ENCODE measurements at places on chromosomes 13 and 19. TPM values are rescaled to one million over a fixed set of nuclear protein-coding genes. Genes with fewer than 3 reads are reported as not detected.

DNA sequence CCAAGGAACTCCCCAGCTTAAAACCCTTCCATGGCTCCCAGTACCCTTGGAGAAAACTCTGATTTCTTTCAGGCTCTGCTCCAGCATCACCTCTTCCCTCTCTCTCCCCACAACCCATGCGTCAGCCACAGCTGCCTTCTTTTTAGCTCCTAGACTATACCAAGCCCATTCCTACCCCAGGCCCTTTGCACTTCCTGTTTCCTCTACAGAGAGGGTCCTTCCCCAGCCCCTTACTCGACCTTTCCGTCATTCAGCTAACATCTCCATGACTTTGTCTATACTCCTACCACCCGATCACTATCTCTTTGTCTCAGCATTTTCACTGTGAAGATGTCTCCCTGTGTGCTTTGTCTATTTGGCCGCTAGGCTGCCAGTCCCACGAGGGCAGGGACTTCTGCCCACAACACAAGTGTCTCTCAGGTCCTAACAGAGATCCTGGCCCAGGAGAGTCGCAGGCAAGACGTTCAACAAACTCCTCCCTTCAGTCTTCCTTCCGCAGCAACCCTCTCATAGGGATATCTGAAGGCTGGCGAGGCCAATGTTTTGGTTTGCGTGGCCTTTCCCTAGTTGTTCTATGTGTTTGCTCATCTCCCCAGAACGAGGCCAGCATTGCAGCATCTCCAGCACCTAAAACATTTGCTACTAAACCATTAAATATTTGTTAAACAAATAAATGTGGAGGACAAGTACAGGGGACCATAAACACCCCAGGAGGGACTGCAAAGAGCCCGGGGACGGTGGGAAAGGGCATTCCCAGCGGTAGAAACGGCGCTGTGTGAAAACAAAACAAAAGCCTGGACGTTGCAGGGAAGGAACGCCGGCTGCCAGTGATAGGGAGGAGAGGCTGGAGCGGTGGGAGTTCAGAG, 816 bp downstream of the CCNP start:
- no peaks in the 10 kb centered on the region for H3K36me3 ChIP-seq
- no peak for DNase-seq
- peaks cover 66% of the 10 kb centered on the region for H3K27me3 ChIP-seq
- H3K4me3 ChIP-seq = no peak overlapping the region
- H3K27ac ChIP-seq = no peak overlapping the region

The ZNF530 gene
- total RNA-seq = 10.5 TPM

GRCh38 chr19:5342573-5343201, 2.1 kb upstream of the PTPRS start:
- no peak overlapping the region for H3K4me3 ChIP-seq
- H3K4me1 ChIP-seq = peaks cover 8% of the 10 kb centered on the region
- no peak for DNase-seq

The DCLK1 gene
- 6.4 TPM for total RNA-seq

The IFNL1 gene
- total RNA-seq = not detected

- no peaks in the 10 kb centered on the region for H3K27me3 ChIP-seq
- no peak for DNase-seq
- H3K4me1 ChIP-seq = no peaks in the 10 kb centered on the region
- no peaks in the 10 kb centered on the region for H3K36me3 ChIP-seq
- no peak overlapping the region for H3K27ac ChIP-seq
These were observed 2.3 kb upstream of the FCAR start for GRCh38 chr19:54871696-54872095.

GRCh38 chr19:40601134-40601974, at the start of gene LTBP4:
Gene LTBP4, plus strand, starts transcription at chr19:40601369. Its CDS starts 19 bp downstream, at chr19:40601388.
- H3K4me1 ChIP-seq = peaks cover 51% of the 10 kb centered on the region
- H3K36me3 ChIP-seq = no peaks in the 10 kb centered on the region
- H3K27me3 ChIP-seq = peaks cover 83% of the 10 kb centered on the region
- H3K4me3 ChIP-seq = peak within 1 kb of the TSS; percentile 51
- peak; percentile 72 for DNase-seq

- H3K36me3 ChIP-seq = no peaks in the 10 kb centered on the region
- no peaks in the 10 kb centered on the region for H3K27me3 ChIP-seq
- H3K27ac ChIP-seq = no peak overlapping the region
These were observed 2.6 kb downstream of the RNASEH2B start for GRCh38 chr13:50911937-50912795.

DNA sequence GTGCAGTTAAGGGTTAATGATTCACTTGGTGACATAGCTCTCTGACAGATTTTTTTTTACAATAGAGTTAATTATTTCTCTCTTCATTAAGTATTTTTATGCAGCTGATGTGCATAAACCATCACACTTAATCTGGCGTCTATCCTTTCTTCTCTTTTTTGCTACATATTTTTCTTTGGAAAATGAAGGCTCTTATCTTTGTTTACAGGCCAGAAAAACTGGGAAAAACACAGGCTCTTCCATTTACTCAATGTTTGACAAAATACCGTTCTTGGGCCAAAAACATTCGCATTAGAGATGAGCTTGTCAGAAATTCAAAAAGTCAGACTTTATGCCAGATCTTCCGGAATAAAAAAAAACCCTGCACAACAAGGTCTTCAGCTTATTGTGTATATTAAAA, 12.0 kb downstream of the ZNF253 start:
- H3K27me3 ChIP-seq = no peaks in the 10 kb centered on the region
- H3K36me3 ChIP-seq = peaks cover 87% of the 10 kb centered on the region
- no peak overlapping the region for H3K27ac ChIP-seq

GRCh38 chr19:41192574-41193429, at the start of gene CYP2S1:
Gene CYP2S1, plus strand, starts transcription at chr19:41193219. Its CDS starts 46 bp downstream, at chr19:41193265.
- no peak within 1 kb of the TSS for H3K27ac ChIP-seq
- peaks cover 12% of the 10 kb centered on the region for H3K4me1 ChIP-seq
- DNase-seq = peak; percentile 89
- H3K27me3 ChIP-seq = no peaks in the 10 kb centered on the region
- H3K36me3 ChIP-seq = no peaks in the 10 kb centered on the region

GRCh38 chr19:33797802-33798671, 1.4 kb downstream of the KCTD15 start:
- H3K36me3 ChIP-seq = no peaks in the 10 kb centered on the region
- no peaks in the 10 kb centered on the region for H3K27me3 ChIP-seq
- peak overlapping the region; percentile 68 for H3K27ac ChIP-seq
- peaks cover 20% of the 10 kb centered on the region for H3K4me1 ChIP-seq

GRCh38 chr13:114200399-114200911, 21.4 kb downstream of the CFAP97D2 start:
- H3K27ac ChIP-seq = no peak overlapping the region
- no peaks in the 10 kb centered on the region for H3K27me3 ChIP-seq
- no peak overlapping the region for H3K4me3 ChIP-seq
- H3K4me1 ChIP-seq = peaks cover 10% of the 10 kb centered on the region
- DNase-seq = no peak

- H3K4me1 ChIP-seq = no peaks in the 10 kb centered on the region
- H3K4me3 ChIP-seq = no peak overlapping the region
- no peak for DNase-seq
- H3K27me3 ChIP-seq = no peaks in the 10 kb centered on the region
- H3K36me3 ChIP-seq = no peaks in the 10 kb centered on the region
- H3K27ac ChIP-seq = no peak overlapping the region
These were observed 13.0 kb upstream of the ZNF460 start for GRCh38 chr19:57267291-57267690.

GRCh38 chr19:50729894-50730293, 6.7 kb downstream of the CLEC11A start:
- H3K4me1 ChIP-seq = no peaks in the 10 kb centered on the region
- H3K36me3 ChIP-seq = no peaks in the 10 kb centered on the region
- no peak for DNase-seq
- no peak overlapping the region for H3K27ac ChIP-seq

The SIGLEC5 gene
- total RNA-seq = not detected

The TPTE2 gene
- total RNA-seq = 0.17 TPM

DNA sequence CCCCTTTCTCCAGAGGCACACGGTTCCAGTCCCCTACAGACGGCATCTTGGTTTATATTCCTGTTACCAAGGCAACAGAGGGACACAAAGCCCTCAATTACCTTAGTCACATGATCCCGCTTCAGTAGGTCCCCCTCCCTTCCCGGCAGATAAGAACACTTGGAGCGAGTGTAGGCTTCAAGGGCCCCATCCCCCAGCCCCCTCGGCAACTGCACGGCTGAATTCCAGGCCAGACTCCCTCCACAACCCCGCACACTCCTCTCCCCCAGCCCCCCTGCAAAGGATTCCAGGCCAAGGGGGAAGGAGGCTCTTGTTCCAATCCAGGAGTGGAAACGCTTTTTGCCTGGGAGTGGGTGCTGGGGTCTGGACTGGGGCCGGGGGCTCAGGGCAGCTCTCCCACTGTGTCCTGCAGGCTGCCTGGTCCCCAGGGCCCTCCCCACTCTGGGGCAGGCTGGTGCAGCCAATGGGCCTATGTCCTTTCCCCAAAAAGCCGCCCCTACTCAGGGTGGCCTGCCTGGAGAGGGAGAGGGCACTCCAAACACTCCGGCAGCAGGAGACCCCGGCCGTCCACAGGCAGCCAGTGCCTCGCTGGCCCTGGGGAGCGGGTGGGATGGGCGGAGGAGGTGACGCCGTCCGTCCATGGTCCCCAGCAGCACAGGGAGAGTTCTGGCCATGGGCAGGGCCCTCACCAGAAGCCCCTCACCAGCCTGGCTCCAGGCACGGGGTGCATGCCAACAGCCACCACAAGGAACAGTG, 62.6 kb downstream of the MLLT1 start:
- peak overlapping the region; percentile 86 for H3K27ac ChIP-seq
- peaks cover 19% of the 10 kb centered on the region for H3K4me1 ChIP-seq
- no peaks in the 10 kb centered on the region for H3K36me3 ChIP-seq

DNA sequence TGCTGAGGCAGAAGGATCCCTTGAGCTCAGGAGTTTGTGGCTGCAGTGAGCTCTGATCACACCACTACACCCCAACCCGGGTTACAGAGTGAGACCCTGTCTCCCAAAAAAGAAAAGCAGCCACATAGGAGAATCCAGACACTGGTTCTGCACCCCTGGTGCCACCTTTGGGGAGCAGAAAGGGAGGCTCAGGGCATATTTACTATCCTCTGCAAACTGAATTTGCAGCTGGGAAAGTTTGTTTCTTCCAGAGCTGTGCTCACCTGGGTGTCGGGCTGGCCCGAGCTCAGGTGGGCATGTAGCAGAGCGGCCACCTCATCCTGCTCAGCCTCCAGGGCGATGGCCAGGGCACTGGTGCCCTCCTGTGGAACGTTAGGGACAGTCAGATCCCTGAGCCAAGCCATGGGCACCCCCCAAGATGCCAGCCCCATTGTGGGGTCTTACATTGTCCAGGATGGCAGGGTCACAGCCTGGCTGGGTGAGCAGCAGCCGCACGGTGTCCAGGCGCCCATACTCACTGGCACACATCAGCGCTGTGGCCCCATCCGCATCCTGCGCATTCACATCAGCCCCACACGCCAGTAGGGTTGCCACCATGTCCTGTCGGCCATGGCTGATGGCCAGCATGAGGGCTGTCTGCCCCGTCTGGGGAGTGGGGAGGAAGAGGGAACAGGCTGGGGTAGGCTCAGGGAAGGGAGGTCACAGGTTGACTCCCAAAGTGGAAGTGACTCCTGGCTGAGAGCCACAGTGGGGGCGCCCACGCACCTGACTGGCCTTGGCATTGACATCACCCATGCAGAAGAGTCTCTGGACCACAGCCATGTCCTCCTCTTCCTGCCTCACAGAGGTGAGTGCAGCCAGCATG, 3.1 kb downstream of the RPS28 start:
- no peak for DNase-seq
- H3K36me3 ChIP-seq = no peaks in the 10 kb centered on the region
- peaks cover 15% of the 10 kb centered on the region for H3K4me1 ChIP-seq
- H3K27ac ChIP-seq = no peak overlapping the region
- peaks cover under 1% of the 10 kb centered on the region for H3K27me3 ChIP-seq
- no peak overlapping the region for H3K4me3 ChIP-seq

The GPR12 gene
- total RNA-seq = not detected

DNA sequence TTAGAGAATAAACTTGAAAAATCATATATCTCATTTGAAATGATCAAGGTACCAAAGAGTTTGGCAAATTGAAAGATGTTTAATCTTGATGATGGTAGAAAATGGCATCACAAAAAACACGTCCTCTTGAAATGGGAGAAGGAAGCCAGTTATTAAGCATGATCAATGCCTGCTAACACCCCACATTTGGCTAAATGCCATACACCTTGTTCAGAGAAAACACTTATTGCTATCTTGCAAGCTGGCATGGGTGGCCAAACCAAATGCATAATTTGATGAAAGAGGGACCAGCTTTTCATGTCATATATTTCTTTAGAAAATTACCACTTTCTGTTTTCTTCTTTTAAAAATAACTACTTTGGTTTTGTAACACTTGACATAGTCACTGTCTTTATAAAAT, 141.3 kb downstream of the ZAR1L start:
- H3K27me3 ChIP-seq = no peaks in the 10 kb centered on the region
- no peaks in the 10 kb centered on the region for H3K4me1 ChIP-seq
- DNase-seq = no peak
- no peaks in the 10 kb centered on the region for H3K36me3 ChIP-seq

DNA sequence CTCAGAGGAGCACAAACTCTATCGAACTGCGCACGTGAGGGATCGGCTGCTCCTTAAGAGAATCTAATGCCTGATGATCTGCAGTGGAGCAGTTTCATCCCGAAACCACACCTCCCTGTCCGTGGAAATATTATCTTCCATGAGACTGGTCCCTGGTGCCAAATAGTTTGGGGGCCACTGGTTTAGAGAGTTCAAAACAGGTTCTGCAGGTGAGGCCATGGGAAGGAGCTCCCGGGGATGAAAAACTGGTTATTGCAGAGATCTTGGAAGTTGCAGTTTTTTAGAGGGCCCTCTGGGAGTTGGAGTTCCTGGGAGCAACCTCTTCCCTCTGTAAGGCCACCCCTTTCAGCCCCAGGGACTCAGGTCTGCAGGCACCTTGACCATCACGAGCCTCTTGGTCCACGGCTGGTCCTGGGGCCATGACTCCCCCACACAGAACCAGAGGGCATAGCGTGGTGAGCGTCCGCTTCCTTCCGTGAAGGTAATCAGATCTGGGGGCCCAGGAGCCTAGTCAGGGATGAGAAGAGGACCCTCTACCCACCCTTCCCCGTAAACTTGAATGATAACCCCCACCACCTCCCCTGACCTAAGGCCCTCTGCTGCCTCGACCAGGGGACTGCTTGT, 5.2 kb downstream of the IRF3 start:
- no peak overlapping the region for H3K4me3 ChIP-seq
- peaks cover 4% of the 10 kb centered on the region for H3K4me1 ChIP-seq
- DNase-seq = no peak
- no peaks in the 10 kb centered on the region for H3K27me3 ChIP-seq

GRCh38 chr13:109145631-109146030, 516.2 kb downstream of the MYO16 start:
- H3K4me1 ChIP-seq = peaks cover 30% of the 10 kb centered on the region
- no peak overlapping the region for H3K27ac ChIP-seq
- DNase-seq = peak; percentile 70
- H3K27me3 ChIP-seq = no peaks in the 10 kb centered on the region
- no peak overlapping the region for H3K4me3 ChIP-seq
